Gastrocnemius medialis (tissue), 4 donors: ENCODE measurements at places on chromosomes 5 and 9. TPM values are rescaled to one million over a fixed set of nuclear protein-coding genes. Genes with fewer than 3 reads are reported as not detected.
A peak's percentile ranks its signal among the peaks of the same experiment; 100 is the strongest.

DNA sequence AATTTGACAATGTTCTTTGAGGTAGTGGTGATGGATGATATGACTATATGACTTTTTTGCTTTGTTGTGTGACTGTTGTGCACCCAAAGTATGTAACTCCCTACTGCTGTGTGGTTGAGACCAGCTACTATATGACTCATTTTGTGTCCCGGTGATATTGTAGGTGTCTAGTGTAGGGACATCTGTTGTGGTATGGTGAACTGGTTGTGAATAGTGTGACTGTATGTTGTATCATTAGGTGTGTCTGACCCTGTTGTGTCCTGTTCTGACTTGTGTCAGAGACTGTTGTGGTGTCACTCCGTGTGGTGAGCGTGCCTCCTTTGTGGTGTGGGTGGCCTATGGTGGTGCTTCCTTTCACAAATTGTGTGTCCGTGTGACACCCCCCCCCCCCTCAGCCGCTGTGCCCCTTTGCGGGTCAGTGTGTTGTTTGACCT lies 11.2 kb upstream of the CXXC5 start:
- no peak for DNase-seq
- peak overlapping the region; percentile 98 for H3K27ac ChIP-seq
- H3K36me3 ChIP-seq = no peaks in the 10 kb centered on the region
- H3K4me3 ChIP-seq = peak overlapping the region; percentile 62
- H3K4me1 ChIP-seq = peaks cover 55% of the 10 kb centered on the region
- no peaks in the 10 kb centered on the region for H3K27me3 ChIP-seq

DNA sequence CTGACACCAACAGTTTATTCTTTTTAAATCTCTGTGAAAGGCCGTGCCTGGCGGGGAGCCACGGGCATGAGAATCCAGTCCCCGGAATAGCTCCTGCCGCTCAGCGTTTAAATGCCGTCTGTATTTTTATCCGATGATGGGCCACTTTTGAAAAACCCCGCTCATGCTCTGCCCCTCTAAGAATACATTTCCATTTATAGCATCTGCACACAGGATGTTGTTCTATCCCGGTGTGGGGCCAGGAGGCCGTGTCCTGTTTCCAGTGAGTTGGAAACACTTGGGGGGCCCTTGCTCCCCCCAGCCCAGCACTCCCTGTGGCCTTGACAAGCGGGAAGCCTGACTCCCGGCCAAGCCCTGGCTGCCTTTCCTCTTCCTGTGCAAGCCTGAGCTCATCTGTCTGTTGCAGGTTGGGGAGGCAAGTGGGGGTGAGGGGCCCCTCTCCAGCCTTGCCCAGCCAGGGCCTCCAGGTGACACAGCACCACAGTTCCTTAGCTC lies 39.0 kb downstream of the ERGIC1 start:
- H3K4me3 ChIP-seq = no peak overlapping the region
- H3K4me1 ChIP-seq = peaks cover 70% of the 10 kb centered on the region
- DNase-seq = peak; percentile 77
- no peaks in the 10 kb centered on the region for H3K27me3 ChIP-seq
- H3K36me3 ChIP-seq = no peaks in the 10 kb centered on the region

DNA sequence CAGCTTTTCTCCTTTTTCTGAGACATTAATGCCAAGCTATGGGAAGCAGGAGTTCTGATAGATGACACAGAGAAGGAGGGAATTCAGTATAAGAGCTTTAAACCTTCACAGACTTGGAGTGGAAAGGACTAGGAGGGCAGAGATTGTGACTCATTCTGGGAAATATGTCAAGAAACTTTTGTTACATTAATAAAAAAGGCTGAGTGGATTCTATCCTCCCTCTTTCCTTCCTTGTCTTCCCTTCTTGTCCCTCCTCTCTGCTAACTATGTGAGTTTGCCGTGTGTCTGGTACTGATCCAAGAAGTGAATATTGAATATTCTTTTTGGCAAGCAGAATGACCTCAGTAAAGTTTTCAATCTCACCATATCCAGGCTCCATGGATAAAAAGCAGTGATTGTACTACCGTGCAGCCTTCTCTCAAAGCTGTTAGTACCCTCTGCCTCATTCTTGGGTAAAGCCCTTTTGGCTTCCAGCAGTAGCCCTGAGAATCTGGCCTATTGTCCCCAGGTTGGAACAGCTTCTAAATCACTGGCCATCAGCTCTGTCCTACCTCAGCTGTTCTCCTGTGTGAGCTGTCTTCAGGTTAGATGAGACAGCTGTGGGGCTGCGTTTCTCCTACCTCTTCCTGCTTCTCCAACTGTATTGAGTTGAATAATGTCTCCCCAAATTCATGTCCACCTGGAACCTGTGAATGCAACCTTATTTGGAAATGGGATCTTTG lies 73.9 kb downstream of the ATG10 start:
- no peak for DNase-seq
- H3K4me1 ChIP-seq = no peaks in the 10 kb centered on the region
- no peak overlapping the region for H3K27ac ChIP-seq
- no peak overlapping the region for H3K4me3 ChIP-seq
- H3K36me3 ChIP-seq = no peaks in the 10 kb centered on the region

- DNase-seq = no peak
- no peaks in the 10 kb centered on the region for H3K36me3 ChIP-seq
- H3K27me3 ChIP-seq = no peaks in the 10 kb centered on the region
- peaks cover 12% of the 10 kb centered on the region for H3K4me1 ChIP-seq
- no peak overlapping the region for H3K27ac ChIP-seq
- H3K4me3 ChIP-seq = no peak overlapping the region
These were observed 13.5 kb upstream of the NIPAL4 start for GRCh38 chr5:157446412-157446935.

GRCh38 chr5:100584069-100584468 lies 48.9 kb downstream of the FAM174A start:
- H3K4me1 ChIP-seq = no peaks in the 10 kb centered on the region
- H3K36me3 ChIP-seq = no peaks in the 10 kb centered on the region
- no peak for DNase-seq
- no peak overlapping the region for H3K4me3 ChIP-seq
- no peaks in the 10 kb centered on the region for H3K27me3 ChIP-seq

DNA sequence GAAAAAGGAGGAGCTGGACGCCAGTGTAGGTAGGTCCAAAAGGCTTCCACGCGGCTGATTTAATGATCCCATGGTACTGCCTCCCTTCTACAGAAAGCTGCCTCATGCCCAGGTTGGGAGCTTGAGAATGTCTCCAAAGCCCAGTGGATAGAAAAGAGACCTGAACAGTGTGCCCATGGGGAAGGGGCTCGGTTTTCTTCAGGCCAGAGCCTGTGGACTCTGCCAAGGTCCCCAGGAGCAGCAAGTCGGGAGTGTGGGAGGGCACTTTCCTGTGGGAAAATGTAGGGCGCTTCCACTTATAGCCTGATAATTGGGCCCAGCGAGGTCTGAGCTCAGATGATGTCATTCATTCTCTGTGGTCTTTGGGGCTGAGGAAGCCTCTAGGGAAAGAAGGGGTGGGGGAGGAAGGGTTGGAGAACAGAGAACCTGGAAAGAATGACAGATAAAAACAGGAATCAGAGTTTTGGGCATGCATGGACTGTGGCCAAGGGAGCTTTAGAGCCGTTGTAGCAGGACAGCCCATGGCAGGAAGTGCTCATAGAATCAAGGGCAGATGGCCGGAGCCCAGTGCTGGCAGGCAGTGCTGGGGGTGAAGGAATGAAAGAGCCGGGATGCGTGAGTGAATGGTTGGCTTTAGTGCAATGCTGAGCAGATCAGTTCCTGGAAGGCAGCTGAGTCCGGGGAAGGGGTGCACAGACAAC lies 42.5 kb upstream of the SH3PXD2B start:
- no peak overlapping the region for H3K4me3 ChIP-seq
- no peaks in the 10 kb centered on the region for H3K36me3 ChIP-seq
- peak overlapping the region; percentile 60 for H3K27ac ChIP-seq
- no peaks in the 10 kb centered on the region for H3K27me3 ChIP-seq
- peaks cover 5% of the 10 kb centered on the region for H3K4me1 ChIP-seq
- no peak for DNase-seq

DNA sequence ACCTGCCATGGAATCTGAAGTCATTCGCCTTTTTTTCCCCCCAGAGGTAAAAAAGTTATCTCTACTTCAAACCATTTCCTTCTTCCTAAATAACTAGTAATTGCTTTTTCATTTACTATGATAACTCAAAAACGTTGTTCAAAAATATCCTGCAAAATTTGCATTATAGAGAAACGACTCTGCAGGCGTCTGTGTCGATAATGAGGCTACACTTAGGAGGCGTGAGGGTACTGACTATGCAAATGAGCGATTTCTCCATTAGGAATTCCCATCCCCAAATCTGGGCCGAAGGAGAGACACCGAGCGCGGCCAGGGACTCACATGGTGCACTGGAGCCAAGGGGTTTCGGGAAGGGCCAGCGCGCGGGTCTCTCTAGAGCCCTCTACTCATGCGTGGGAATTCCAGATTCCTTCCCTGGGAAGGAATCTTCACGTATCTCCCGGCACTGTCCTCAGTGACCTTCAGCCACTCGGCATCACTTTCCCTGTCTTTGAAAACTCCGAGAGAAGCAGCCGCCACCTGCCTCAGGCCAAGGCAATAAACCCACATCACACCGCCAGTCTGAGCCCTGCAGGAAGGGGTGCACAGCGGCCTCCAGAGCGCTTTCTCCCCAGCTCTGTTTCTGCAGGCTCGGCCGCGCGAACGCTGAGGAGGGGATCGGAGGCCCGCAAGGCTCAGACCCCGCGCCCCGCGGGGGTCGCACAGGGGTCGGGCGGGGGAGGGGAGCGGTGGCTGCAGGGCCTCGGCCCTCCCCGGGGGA lies 718 bp upstream of the DENND4C start:
- no peak for DNase-seq
- H3K27me3 ChIP-seq = no peaks in the 10 kb centered on the region
- H3K4me3 ChIP-seq = peak overlapping the region; percentile 88
- H3K36me3 ChIP-seq = no peaks in the 10 kb centered on the region

DNA sequence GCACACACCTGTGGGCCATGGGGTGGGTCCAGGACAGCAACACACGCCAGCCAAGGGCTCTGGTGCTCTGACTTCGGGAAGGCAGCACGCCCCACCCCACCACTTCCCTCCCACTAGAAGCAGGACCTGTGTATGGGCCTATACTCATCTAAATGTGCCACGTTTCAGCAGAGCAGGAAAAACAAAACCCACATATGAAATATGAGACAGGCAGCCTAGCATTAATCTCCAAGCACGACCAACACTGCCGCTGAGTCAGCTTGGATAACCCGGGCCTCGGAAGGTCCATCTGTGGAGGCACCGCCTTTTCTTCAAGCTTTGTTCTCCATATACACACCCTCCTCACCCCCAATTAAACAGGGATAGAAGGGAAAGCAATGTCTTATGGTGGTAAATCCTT lies 203.1 kb downstream of the ROR2 start:
- no peak for DNase-seq
- no peaks in the 10 kb centered on the region for H3K4me1 ChIP-seq
- H3K4me3 ChIP-seq = no peak overlapping the region
- no peak overlapping the region for H3K27ac ChIP-seq

- no peak for DNase-seq
- no peak overlapping the region for H3K4me3 ChIP-seq
- H3K27me3 ChIP-seq = no peaks in the 10 kb centered on the region
- no peaks in the 10 kb centered on the region for H3K4me1 ChIP-seq
- H3K36me3 ChIP-seq = no peaks in the 10 kb centered on the region
- H3K27ac ChIP-seq = no peak overlapping the region
These were observed 28.9 kb downstream of the DCP2 start for GRCh38 chr5:113005454-113005853.

DNA sequence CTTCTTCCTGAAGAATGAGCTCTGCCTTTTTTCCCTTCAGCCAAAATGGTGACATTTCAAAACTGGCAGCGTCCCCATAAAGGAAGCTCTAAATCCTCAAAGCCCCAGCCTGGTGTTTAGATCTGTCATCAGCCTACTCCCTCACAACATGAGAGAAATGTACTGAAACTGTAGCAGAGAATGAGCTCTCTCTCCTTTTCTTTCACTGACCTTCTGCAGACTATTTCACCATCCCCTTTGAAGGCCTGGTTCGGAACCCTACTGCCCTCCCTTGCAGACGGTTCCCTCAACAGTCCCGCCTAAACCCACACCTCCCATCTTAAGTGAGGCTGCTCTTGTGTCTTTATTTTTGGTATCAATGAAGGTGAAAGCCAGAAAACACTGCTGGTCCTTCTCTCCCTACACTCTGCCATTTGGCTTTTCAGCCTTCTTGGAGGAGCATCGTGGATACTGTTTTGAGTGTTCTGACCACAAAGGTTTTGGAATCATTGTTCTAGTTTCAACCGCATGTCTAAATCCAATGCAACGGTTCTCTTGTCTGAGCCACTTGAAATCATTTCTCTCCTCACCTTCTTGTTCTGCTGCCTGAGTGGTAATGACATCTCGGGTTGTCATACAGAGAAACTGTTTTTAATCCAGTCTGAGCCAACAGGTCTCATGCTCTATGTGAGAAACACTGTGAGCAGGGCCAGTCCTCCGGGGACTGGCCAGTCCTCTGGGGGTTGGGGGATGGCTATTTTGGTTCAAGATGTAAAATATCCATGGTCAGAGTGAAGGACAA lies 39.0 kb downstream of the ITK start:
- no peak overlapping the region for H3K4me3 ChIP-seq
- H3K27me3 ChIP-seq = no peaks in the 10 kb centered on the region
- H3K4me1 ChIP-seq = no peaks in the 10 kb centered on the region
- H3K36me3 ChIP-seq = no peaks in the 10 kb centered on the region

GRCh38 chr5:36444582-36445418 lies 143.1 kb upstream of the RANBP3L start:
- no peaks in the 10 kb centered on the region for H3K27me3 ChIP-seq
- H3K36me3 ChIP-seq = no peaks in the 10 kb centered on the region
- H3K4me3 ChIP-seq = no peak overlapping the region

The MYMK gene
- not detected for total RNA-seq

The DOCK2 gene
- 3.3 TPM for total RNA-seq

The TCOF1 gene
- total RNA-seq = 31.2 TPM

The PCDHA9 gene
- total RNA-seq = 0.07 TPM

The PCDHB11 gene
- total RNA-seq = 1.1 TPM
